Left forelimb (tissue), 1 donor: ENCODE measurements at places on chromosomes 6 and 20.
A peak's percentile ranks its signal among the peaks of the same experiment; 100 is the strongest.

- DNase-seq, result no peak
Observed at GRCh38 chr6:6858533-6858982, 249.2 kb upstream of the RREB1 start.

DNA sequence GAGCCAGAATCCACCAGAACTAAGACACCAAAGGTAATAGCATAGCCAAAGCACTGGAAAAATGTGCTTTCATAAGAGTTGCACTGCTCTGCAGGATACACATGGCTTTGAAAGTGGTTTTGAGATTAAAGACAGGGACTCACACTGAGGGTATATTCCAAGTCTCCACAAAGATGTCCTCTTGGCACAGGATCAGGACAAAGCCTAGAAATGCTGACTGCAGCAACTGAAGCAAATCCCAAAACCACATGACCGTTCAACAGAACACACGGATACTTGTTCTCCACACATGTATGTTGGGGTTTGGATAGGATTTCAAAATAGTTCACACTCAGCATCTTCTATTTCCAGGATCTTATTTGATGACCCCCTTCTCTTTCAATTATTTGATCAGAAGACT lies 364.3 kb upstream of the HSF2 start:
- no peak for DNase-seq

DNA sequence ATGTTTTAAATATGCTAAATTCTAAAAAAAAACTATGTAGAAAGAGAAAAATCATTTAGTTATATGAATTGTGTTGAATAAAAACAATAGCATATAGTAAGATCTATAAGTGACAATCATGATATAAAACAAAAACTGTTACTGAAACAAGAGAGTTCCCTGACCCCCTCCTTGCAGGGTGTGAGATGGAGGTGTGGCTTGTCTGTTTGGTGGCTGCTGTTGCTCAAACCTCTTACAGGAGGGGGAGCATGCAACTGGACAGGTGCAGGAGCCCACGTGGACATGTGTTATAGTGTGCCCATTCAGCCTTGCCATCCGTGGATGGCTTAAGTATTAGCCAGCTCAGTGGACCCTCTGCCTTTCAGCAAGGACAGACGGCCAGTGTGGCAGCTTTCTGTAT lies 206.7 kb downstream of the MOXD1 start:
- DNase-seq, result no peak

GRCh38 chr6:95819939-95820338 lies 195.8 kb upstream of the FUT9 start:
- DNase-seq, result no peak

DNA sequence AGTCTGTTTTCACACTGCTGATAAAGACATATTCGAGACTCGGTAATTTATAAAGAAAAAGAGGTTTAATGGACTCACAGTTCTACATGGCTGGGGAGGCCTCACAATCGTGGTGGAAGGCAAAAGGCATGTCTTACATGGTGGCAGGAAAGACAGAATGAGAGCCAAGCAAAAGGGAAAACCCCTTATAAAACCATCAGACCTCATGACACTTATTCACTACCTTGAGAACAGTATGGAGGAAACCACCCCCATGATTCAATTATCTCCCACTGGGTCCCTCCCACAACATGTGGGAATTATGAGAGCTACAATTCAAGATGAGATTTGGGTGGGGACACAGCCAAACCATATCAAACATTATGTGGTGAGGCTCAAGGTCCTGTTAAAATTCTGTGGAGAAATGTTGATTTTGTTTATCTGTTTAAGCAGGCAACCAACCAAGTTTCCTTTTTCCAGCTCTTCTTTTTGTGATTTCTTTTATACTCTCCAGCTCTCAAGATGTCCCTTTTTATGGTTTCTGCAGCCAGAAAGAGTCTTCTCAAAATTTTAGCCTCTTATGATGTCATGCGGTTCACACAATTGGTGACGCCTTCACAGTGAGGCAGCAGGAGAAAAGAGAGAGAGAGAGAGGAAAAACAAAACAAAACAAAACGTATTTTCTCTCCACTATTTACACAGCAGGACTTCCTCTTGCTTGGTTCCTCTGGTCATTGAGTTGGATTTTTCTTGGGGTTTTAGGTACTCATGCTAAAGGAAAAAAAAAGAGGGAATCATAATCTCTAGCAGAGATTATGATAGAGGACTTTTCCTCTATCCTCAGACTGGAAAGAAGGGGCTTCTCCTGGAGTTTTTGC lies 18.0 kb downstream of the AIG1 start:
- no peak for DNase-seq

DNA sequence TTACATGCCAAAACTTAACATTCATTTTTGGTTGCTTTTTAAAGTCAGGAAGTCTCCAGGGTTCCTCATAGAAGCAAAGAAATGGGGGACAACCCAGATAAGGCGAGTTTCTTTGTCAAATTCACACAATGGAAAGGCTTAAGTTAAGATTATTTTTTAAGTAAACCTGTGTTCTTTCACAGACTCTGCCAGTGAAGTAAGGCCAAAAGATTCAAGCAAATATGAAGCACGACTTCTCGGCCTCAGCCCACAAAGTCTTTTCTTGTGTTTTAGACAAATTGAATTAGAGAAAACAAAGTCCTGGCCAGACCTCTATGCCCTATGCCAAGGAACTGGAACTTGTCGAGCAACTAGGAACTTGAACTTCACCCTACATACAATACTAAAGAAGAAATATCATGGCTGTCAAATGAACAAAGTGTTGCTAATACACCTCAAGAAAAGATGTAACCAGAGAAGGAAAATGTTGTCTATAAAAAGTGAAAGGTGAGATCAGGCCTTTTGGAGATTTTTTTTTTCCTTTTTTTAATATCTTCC lies 540.0 kb upstream of the JARID2 start:
- no peak for DNase-seq

DNA sequence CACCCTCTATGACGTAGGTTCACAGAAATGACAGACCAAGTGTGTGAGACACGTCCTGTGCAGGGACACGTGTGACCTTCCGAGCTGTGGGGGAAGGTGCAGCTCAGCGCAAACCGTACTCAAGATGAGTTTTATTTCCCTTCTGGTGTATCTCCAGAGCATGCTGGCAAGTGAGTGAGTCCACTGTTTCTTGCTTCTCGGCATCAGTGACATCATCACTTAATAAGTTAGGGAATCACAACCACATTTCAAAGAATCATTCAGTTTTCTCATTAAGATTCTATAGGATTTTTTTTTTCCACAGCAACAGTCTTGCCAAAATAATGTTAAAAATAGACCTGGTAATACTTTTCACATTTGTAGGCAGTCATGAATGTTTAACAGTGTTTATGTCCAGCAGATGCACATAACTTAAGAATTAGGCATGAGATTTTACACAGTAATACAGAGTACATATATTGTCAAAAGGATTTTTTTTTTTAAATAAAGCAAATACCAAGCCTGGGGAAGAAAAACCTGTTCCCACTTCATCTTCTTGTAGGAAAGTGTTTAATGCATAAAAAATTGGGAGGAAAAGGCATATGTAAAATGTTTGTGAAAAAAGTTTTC lies 417.8 kb downstream of the CDC5L start:
- DNase-seq, result no peak

DNA sequence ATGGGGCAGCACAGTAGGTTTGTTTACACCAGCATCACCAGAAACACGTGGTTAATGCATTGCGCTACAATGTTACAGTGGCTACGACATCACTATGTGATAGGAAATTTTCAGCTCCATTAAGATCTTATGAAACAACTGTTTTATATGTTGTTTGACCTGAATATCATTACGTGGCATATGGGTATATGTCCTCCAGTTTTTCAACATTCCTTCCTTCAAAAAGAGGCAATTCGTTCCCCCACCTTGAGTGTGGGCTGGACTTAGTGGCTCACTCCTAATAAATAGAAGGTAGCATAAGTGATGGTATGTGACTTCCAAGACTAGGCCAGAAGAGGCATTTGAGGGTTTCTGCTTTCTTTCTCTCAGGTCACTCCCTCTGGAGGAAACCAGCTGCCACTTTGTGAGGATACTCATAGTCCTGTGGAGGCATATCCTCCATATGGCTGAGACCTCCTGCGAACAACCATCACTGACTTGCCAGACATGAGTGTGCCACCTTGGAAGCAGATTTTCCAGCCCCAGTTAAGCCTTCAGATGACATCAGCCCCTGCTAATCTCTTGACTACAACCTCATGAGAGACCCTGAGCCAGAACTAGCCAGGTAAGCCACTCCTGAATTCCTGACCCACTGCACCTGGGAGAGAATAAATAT lies 2.3 kb upstream of the TRAM2 start:
- no peak for DNase-seq

DNA sequence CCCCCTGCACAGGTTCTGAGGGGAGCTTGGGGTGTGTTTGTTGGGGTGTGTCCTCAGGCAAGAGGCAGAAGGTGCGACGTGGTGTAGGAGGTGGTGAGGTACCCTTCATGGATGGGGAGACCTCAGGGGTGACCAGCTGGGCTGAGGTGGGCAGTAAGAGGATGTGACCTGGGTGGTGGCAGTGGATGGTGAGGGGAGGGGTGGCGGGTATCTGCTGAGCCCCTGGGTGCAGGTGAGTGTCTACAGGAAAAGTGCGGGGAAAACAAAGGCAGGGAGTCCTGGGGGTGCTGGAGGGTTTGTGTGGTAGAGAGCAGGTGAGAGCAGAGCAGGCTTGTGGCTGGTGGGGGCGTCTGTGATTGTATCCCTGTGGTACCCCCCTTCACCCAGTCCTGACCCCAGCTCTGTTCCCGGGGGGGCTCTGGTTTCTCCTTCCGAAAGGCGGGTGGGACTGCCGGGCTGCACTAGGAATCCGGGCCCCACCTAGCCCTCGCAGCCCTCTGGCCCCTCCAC lies 631 bp downstream of the RAET1L start:
- DNase-seq, result no peak

DNA sequence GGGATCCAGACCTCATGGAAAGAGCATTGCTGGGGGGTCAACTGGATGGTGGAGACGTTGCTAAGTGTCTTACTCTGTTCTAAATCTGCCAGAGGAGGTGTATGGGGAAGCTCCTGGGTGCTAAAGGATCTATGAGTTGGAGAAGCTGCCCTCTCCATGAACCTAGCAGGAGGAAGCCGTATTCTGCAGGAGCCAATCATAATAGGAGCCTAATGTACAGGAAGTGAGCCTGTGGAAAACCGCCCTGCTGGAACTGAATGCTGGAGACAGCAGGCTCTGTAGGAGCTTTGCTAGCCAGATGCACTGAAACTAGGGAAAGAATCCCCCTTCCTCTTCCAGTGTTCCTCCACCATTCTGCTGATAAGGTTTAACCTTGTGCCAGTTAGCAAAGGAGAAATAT lies 10.9 kb downstream of the CASP8AP2 start:
- DNase-seq, result no peak

- peak; percentile 55 for DNase-seq
Observed at GRCh38 chr6:170025935-170026750, 264.7 kb downstream of the DLL1 start.

- no peak for DNase-seq
Observed at GRCh38 chr6:68967549-68968300, 332.6 kb downstream of the ADGRB3 start.

DNA sequence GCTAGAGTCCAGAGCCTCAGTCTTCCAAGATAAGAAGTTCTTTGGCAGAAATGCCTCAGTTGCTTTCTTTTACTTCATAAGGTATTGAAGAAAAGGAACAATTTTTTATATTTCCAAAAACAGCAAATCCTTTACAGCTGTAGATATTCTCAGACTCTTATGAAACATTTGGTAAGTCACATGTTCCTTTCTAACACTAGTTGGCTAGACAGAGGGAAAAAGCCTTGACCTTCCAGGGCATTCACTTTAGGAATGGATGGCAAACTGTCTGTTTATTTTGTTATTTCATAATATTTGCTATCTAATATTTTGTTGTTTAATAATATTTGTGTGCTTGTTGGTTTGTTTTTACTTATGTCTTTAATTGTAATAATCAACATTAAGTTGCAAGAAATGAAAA lies 140.8 kb downstream of the PTPRK start:
- DNase-seq, result no peak

DNA sequence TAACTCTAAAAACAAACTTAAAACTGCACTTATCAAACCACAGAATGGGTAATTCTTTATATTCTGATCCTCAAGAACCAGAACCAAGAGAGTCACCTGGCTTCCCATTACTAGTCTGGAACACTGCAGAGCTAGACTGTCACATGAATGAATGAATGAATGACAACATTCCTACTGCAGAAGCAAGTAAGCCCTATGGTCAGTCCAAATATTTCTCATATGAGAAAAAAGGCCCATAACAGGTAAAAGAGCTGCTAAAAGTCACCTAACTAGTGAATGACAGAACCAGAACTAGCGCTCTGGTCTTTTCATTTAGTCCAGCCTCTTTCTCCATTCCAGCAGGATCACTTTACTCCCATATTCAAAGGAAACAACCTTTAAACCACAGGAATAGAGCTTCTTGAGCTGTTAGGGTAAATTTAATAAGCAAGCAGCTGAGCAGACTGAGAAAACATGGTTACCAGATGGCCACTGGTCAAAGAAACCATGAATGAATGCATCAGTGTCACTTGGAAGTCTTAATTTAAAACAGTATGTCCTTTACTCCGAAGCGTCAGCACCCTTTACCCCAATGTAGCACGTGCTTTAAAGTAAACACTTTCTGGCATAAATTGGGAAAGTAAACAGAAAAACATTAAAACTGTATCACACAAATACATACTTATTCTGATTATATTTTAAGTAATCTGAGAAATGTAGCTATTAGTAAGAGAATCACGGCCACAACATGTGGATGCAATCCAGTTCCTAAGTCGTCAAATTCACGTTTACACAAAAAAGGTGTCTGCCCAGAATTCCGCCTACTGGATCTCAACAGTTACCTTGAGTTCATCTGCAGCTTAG lies 1.4 kb downstream of the PREP start:
- DNase-seq, result no peak

GRCh38 chr6:39294133-39294532 lies 20.1 kb downstream of the KCNK17 start:
- no peak for DNase-seq

DNA sequence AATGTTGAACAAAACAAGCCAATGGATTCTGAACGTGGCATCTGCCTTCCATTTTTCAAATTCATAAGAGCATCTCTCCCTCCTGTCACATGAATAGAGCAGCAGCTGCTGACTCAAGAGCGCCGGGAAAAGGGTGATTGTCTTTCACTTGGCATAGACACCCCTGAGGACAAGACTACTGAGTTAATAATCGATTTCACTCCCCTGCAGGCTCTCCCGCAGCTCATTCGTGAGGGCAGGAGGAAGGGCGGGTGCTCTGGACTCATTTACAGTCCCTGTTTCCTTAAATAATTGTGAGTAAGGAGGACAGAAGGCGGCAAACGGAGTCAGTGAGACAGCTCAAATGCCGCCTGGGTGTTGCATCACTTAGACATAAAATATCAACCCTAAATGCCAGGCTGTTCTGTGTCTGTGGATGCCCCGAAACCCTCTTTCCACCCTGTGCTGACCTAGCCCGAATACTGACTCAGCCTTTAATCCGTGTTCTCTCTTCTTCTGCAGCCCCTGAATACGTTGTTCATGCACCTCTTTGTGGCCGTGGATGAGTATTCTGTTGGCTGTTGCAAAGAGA lies 21.6 kb downstream of the CFAP61 start:
- DNase-seq, result no peak

DNA sequence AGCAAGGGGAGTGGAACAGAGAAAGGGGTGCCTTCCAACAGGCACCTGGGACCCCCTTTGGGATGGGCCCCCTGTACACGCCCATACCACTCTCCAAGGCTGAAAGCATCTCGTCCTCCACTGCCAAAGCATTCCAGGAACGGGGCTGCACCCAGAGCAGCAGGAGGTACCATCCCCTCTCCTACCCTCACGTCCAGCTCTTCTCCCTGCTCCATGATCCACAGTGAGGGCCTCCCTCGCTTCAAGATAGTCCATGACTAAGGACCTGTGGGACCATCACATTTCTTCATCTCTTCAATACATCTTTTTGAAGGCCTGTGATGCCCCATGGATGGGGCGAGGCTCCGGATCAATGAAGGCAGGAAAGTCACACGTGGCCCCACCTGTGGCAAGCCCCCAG lies 209.9 kb downstream of the ANKRD60 start:
- peak; percentile 41 for DNase-seq
